NK-92 treated with Interleukin-12 subunit alpha and Interleukin-12 subunit beta, amount 100 ng/mL, for 24 hours (cell line): ENCODE measurements at places on chromosomes 4 and X.

DNA sequence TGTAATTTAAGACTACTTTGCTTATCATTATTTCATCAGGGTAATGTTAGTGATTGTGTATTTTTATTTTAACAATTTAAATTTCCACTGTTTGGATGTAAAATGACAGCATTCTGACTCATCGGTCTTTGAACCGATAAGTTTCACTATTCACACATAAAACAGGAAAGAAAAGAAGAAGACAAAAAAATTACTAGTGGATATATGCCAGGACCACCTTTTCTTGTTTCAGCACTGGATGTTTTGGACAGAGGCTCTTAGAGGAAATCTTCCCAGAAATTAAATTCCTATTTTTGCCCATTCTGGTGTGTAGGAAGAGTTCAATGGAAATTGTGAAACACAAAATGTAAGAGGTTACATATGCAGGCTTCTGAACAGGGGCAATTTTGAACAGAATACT, 57.4 kb downstream of the VEGFC start:
- DNase-seq = no peak

DNA sequence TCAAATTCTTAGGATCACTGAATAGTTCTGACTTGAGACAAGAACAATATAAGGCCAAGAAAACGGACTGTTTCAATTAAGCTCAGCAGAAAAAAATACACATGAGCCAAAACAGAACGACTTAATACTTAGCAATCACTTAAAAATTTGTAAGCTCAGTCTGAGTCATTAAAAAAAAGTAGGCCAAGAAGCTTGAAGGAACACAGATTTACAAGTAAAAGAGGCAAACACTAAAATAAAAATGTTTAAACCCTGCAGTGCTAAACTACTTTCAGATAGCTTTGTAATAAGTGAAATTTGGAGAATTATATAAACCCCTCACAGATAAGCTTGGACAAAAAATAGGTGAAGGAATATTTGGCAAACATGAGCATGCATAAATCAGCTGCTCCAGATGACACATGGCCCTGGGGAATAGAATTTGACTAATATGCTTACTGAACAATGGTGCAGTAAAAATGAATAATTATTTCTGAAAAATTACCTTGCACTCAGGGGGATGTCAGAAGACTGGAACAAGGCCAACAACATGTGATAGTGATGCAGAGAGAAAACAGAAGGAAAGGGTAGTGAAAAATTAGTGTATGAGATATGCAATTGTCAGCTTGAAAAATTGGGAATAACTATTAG, 49.6 kb downstream of the LNX1 start:
- no peak for DNase-seq

DNA sequence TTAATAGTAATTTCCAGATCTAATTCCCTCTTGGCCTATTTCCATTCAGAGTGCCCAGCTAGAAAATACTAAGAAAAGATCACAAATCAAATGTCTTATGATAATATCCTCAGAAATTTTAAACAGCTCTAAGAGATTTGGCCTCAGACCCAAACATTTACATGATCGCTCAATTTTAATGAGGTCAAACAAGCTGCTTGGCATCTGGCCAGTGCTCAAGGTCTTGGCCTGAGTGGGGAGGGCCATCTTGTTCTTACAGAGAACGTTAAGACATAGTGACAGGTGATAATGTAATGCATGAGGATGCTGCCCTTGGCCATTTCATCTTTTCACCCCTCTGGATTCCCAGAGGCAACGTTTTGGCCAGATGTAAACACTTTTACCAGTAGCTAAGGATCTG, 159.2 kb upstream of the SLC7A11 start:
- no peak for DNase-seq

GRCh38 chr4:7351014-7351413, 83.7 kb downstream of the PSAPL1 start:
- no peak for DNase-seq

GRCh38 chrX:9249051-9249846, 215.3 kb upstream of the FAM9B start:
- no peak for DNase-seq

DNA sequence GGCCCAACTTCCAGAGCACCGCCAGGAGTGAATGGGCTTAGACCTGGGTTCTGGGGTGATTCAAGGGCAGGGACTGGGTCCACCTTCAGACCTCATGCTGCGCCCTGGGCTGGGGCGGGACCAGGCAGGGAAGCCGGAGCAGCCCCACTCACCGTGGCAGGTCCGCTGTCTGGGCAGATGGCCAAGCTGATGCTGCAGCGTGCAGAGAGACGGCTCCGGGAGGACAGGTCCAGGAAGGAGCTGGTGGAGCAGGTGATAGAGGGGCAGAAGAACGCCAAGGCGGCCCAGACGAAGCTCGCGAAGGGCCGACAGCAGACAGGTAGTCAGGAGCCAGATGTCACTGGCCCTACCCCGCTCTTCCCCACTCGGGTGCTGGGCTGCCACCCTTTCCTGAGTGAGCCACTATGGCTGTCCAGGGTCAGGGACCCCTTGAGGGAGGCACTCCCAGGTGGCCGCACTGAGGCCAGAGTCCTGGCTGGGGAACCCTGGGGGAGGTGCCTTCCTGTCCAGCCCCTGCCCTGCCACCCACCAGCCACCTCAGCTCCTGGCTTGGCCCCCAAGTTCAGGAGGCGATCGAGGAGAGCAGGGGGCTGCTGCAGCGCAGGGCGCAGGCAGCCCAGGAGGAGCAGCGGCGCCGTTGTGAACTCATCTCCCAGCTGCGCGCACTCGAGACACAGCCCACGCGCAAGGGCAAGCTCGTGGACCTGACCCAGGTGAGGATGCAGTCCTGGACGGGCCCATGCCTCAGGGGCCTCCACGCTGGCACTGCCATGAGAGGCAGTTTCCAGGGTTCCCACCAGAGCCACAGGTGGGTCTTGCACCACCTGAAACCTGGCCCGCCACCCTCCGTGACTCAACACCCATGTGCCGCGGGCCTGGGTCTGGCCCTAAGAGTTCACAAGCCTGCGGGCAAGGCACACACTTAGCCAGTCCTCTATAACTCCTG, 10.1 kb upstream of the RNF4 start:
- DNase-seq = no peak

- no peak for DNase-seq
These were observed 46.1 kb upstream of the HOPX start for GRCh38 chr4:56727150-56727549.

GRCh38 chr4:82713856-82714255, 84.7 kb downstream of the SCD5 start:
- no peak for DNase-seq

GRCh38 chrX:116198810-116199209, 28.3 kb downstream of the AGTR2 start:
- no peak for DNase-seq

GRCh38 chrX:67545893-67546495, 2.2 kb downstream of the AR start:
- DNase-seq = no peak

DNA sequence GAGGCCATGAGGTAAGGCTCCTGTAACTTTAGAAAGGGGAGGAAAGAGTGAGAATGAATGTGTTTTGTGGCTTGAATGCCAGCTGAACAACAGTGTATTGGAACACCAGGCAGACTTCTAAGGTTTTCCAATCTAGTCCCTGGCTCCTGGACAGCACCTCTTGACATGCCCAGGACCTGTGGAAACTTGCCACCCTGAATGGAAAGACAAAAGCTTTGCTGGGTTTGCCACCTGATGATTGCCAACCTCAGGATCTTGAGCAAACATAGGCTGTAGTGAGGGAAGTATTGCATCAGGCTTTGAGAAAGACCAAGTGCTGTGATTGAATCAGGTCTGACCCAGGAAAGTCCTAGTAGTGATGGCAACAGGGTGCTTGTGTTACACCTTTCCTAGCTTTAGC, 1393.1 kb upstream of the DIAPH2 start:
- no peak for DNase-seq

DNA sequence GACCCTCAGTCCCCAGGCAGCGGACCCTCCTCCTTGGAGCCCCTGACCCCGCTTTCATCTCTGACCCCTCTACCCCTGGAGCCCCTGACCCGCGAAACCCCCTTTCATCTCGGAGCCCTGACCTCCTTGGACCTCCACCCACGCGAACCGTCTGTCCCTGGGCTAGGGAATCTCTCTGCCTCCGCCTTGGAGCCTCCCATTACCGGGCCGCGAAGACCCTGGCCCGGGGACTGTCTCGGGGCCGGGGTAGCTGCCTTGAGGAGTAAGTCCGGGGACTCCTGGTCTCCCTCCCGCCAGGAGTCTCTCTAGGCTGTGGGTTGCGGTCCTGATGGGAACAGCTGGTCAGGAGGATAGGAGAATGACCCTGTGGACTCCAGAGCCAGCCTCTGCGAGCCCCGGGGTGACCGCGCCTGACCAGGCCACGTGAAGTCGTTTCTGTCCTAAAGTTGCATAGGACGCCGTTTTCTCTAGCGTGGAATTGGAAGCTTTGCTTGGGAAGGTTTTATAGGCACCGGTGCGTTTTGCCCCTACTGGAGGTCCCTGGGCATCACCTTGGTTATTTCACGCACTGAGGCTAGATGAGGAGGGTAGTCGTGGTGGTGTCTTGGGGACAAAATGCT, 824 bp downstream of the TBC1D14 start:
- DNase-seq = no peak

DNA sequence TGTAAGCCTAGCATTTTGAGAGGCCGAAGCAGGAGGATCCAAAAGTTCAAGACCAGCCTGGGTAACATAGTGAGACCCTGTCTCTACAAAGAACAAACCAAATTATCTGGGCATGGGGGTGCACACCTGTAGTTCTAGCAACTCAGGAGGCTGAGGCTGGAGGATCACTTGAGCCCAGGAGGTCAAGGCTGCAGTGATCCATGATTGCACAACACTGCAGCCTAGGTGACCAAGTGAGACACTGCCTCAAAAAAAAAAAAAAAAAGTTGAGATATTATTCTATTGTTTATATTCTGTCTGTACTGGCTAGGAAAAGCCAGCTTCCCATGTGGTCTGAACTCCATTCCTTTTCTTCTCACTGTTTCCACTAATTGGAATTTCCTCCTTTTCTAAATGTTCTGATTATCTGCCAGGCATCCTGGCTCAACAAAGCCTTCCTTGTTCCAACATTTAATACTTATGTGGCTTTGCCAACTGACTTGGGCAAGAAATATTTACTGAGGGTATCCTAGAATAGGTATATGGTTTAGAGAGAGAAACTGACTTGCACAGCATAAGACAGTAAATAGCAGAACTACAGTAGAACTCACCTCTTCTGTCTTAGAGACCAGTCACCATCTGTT, 175.2 kb upstream of the ADAMTS3 start:
- DNase-seq = no peak

- DNase-seq = no peak
These were observed 456.7 kb downstream of the PCDH18 start for GRCh38 chr4:137075586-137075985.

DNA sequence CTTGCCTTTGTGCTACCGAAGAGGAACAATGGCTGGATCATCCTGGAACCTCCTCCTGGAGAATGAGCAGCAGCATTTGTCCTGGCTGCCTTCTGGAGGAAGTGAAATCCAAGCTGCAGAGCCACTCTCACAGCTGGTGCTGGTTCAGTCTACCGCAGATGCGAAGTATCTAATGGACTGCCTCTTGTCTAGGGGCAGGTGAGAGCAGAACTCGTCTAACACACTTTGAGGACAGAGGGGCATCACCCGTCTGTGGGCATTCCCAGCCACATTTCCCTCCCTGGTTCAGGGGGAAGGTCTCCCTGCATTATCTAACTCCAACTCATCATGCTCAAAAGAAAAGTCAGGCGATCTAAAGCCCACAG, 338.2 kb upstream of the GATB start:
- no peak for DNase-seq

- no peak for DNase-seq
These were observed 153.4 kb upstream of the ANK2 start for GRCh38 chr4:112895811-112896608.

- DNase-seq = no peak
These were observed 809.0 kb downstream of the FAT4 start for GRCh38 chr4:126123611-126124325.

DNA sequence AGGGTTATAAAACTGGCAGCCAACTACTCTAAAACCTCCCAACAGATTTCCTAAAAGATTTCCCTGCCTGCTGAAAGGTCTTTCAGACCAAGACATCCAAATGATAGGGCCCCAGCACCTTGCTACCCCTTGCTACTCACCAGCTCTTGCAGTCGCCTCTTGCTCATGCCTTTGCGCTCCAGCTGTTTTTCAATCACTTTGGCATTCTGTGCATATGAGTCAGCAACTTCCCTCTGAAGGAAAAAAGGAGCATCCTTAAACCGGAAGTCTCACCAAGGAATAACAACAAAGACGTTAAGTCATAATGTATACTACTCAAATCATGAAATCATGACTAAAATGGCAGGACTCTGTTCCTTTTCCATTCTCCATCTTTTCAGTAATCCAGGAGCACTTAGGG, 24.0 kb downstream of the STEEP1 start:
- DNase-seq = no peak

GRCh38 chr4:172619218-172619617, 549.4 kb upstream of the GALNT7 start:
- DNase-seq = no peak

DNA sequence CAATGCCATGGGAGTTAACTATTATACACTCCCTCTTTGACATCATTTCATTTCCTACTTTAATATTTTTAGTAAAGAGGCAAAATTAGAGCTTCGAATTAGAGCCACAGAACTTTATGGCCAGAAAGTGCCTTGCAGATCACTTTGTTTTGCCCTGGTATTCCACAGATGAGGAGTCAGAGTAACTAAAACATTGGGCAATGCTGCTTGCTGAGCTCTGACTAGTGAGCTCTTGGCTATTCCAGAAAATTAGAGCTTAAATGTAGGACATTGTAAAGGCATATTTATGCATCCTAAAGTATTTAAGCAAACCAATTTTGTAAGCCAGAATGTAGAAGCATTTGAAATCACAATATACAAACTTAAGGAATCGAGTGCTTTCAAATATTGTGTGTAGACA, 6.3 kb upstream of the ZNF827 start:
- DNase-seq = no peak

DNA sequence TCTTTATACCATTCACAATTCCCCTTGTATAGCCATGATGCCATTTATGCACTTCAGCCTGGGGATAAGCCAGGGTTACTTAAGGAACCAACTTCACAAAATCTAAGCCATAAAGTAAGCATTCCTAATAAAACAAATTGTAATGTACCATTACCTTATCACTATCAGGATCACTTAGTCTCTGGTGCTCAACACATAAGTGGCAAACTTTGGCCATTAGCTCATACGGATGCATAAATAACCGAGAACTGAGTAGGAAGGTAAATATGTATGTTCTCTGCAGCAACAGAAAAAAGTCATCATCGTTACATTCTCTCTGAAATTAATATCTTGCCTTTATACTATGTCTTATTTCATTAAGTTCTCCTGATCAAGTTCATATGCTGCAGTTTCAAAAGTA, 14.4 kb downstream of the RASGEF1B start:
- DNase-seq = no peak

- DNase-seq = no peak
These were observed 1303.4 kb downstream of the TECRL start for GRCh38 chr4:63105839-63106238.

- no peak for DNase-seq
These were observed 112.4 kb downstream of the ZNF518B start for GRCh38 chr4:10344824-10345223.

GRCh38 chrX:69038188-69038587, 127.1 kb downstream of the PJA1 start:
- DNase-seq = no peak

- no peak for DNase-seq
These were observed 19.8 kb upstream of the PASD1 start for GRCh38 chrX:151543706-151544105.
